ENCODE measurements at places on chromosomes 3 and 15.

DNA sequence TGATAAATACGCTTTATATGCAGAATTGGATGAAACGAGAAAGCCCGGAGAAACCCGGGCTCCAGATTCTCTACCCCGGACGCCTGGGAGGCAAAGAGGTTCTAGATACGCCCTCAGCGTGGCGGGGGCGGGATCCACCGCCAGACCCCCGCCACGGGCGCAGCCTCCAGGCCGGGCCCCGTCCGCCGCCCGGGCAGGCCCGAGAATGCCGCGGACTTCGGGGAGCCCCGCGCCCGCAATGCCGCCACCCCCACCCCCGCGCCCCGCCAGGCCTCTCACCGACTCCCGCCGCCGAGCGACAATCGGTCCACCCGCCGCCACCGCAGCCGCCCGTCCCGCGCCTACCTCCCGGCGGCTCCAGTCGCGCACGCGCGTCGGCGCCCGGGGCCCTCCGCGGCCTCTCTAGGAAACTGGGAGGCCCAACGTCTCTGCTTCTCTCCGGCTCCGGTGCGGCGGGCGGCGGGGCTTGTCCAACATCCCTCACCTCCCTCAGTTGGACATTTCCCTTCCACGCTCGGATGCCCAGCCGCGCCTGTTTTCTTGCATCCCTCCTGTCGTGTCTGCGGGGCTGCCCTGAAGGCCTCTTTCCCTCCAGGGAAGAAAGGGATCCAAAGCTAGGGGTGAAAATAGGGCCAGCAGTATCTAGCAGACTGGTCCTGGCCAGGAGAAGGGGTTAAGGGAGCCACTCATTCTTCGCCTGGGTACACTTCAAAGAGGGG lies at the start of gene ZNF445:
TSS of gene ZNF445 (minus strand) at position 359 of the 719 bp plus-strand sequence. CDS start 22,121 bp downstream, outside the sequence.
- peak; percentile 80 for DNase-seq

GRCh38 chr15:35555244-35555643 lies 9.3 kb upstream of the DPH6 start:
- DNase-seq: no peak

DNA sequence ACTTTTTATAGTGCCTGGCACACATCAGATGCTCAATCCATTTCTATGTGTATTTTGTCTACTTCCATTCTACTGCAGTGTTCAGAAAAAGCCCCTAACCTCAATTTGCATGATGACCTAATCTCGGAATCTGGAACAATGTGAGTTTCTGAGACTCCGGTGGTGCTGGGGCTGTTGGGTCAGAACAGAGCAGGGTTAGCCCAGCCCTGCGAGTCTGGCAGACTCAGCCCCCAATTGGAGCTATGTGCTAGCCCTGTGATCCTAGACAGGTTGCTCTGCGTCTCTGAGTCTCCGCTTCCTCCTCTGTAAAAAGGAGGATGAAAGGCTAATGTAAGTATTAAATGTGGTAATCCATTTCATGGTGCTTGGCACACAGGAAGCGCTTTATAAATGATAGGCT lies 95.0 kb upstream of the ICE2 start:
- no peak for DNase-seq

DNA sequence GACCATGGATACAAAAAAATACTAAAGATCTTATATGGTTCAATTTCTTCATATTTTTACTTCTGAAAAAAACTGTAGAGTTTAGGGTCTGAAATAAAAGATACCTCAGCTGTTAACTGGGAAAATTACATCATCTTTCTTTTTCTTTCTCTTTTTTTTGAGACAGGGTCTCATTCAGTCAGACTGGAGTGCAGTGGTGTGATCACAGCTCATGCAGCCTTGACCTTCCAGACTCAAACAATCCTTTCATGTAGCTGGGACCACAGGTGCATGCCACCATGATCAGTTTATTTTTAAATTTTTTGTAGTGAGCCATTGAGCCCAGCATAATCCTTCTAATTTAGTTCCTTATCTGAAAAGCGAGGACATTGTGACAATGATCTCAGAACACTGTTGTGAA lies 39.6 kb upstream of the TKT start:
- DNase-seq: no peak

DNA sequence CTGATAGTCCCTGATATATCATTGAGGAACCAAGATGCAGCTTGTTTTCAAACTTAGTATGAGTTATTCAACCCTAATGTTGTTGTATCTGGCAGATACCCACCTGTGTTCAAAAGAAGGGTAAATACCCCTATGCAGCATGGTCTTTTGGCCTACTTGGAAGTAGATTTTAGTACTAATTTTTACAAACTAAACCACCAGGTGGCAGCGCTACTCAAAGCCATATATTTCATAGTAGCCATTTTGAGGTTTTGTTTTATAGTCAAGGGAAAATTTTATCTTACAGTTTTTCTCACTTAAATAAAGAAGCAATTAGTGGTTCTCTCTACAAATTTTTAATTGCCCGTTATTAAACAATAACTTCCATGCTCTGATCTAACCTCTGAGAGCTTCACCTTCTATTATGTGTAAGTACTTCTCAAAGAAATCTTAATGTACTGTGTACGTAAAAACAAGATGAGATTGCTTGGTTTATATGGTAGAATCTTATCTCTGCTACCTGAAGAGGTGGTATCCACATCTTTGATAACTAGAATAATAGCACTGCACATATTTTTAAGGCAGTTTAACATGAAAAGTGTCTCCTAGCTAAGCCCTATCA lies 31.5 kb upstream of the MLF1 start:
- peak; percentile 72 for DNase-seq

DNA sequence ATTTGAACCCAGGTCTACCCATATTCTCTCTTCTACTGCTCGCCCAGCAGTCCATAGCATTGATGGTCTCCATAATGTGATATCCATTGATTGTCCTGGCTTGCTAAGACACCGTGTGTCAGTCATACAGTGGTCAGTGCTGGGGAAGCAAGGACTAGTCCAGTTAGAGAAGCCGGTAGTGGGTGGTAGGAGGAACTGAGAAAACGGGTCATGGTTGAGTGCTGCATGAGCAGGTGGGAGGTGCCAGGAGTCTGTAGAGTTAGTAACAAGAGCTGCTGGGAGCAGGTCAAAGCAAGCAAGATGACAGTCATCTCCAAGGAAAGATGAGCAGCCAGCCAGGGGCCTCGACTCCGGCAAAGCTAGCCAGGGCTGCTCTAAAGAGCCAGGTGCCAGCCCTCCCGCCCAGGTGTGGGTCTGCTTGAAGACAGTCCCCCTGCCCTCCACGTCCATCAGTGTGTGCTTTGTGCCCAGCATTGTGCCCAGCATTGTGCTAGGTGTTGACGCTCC lies 29.5 kb upstream of the USP3 start:
- peak; percentile 7 for DNase-seq

DNA sequence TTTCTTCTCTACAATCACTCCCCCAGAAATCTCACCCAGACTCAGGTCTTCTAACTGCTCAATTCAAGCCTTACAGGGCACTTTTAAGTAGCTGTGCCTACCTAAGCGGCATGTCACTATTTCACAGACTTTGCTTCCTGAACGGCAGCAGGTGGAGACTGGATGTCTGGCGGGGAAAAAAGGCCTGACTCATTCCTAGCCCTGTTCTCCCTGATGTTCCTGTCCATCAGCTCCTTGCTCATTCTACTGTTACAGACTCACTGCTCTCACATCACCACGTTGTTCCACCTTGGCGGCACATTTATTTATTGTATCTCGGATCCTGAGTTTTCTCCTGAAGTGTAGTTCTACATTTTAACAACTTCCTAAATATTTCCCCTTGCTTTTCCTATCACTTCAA lies 52.6 kb upstream of the ATP11B start:
- no peak for DNase-seq

DNA sequence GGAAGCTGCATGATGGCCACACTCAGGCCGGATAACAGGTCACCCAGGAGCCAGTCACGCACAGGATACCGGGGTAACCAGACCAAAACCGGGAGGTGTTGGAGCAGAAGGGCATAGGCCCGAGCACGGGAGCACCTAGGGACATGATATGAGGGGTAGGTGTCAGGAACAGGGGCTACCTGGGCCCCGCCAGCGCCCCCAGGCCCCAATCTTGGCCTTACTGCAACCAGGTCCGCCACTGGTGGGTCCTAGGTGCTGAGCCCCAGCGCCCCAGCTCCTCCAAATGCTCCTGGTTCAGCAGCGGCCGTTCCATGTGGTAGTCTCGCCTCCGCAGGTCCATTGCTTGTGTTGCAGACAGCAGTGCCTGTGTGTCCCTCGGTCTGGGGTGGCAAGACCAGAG lies 2.0 kb downstream of the SLC26A6 start:
- no peak for DNase-seq

DNA sequence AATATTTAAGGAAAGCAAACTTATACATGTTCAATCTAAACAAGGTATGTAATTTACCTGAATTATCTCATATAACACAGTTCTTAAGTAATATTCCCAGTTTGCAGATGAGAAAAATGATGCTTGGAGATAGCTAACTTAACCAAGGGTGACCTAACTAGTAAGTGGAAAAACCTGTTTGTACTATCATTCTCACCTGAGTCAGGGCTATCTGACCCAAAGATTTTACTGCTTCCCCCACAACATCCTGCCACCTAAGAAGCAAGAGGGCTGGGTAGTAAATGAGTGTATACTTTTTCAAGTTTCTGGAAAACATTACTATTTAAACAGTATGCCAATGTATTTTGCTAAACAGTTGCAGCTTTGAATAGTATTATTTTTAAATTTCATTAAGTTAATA lies 10.6 kb downstream of the TP63 start:
- no peak for DNase-seq

- no peak for DNase-seq
Measured at GRCh38 chr3:188240189-188240981, 86.4 kb downstream of the LPP start.

- no peak for DNase-seq
Measured at GRCh38 chr15:53209396-53210042, 419.4 kb upstream of the ONECUT1 start.

GRCh38 chr3:156834962-156835535 lies 8.9 kb downstream of the LEKR1 start:
- DNase-seq: no peak

- peak; percentile 43 for DNase-seq
Measured at GRCh38 chr3:42803414-42804105, 730 bp downstream of the HIGD1A start.

GRCh38 chr15:101669744-101670143 lies 17.6 kb upstream of the TM2D3 start:
- DNase-seq: no peak

DNA sequence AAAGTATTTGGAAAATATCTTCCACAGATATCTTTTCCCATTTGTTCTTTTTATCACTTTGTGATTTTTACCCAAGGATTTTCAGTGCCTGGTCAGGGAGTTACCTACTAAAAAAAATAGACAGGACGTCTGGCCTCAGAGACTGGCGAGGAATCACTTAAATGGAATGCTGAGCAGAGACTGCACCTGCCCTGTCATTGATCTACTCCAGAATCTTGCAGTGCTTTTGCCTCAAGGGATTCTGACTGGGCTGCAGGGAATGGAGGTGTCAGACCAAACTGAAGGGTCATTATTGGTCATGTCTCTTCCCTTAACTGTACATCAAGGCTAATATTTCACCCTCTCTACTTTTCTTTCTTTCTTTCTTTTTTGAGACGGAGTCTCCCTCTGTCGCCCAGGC lies 12.1 kb upstream of the RYR3 start:
- no peak for DNase-seq

DNA sequence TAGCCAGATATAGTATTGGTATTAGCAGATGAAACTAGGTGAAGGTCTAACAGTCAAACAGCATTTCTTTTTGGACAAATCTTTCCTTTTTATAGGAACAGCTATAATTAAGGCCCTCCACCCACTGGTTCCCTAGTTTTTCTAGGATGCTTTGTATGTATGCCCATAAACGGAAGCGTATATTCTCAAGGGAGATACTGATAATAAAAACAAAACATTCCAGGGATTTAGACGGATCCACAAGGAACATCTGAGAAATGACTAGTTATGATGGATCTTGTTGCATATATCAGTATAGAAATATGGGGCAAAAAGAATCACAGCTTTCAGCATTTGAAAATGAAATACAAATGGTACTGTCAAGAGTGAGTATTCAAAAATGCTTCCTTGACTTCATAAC lies 22.5 kb downstream of the LRRC28 start:
- DNase-seq: no peak

DNA sequence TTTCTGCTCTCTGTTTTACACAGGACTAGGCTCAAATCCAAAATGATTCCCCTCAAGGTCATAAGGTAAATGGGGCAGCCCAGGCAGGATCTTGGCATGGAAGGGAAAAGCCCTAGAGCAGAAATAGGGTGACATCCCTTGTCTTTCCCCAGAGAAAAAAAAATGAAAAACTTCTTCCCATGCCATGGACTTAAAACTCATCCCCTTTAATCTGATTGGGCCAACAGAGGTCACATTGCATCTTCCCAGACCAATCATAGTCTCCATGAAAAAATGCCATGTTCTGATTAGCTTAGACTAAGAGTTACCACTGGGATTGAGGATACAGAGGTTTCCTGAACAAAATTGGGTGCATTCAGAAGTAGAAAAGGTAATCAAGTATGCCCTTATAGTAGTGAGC lies 241.3 kb upstream of the LRTM1 start:
- no peak for DNase-seq

GRCh38 chr15:69843276-69843899 lies 254.3 kb downstream of the TLE3 start:
- DNase-seq: no peak

GRCh38 chr3:12194669-12195161 lies 36.0 kb upstream of the TIMP4 start:
- no peak for DNase-seq

DNA sequence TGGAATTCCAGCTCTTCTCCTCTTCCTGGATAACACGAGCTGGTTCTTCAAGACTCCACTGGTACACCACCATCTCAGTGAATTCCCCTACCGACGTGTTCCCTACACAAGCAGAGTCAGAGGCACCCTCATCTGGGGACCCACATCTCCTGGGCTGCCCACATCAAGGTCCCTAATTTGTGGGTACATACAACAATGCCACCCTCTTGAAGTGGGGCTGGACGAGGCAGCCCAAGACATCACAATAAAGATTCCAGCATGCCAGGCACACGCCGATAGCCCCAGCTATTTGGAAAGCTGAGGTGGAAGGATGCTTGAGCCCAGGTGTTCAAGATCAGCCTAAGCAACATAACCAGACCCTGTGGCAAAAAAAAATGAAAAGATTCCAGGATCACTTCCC lies 221.2 kb upstream of the LINGO1 start:
- no peak for DNase-seq

GRCh38 chr3:34053626-34054025 lies 255.2 kb downstream of the PDCD6IP start:
- DNase-seq: no peak

GRCh38 chr3:114179575-114179974 lies 723 bp upstream of the DRD3 start:
- DNase-seq: peak; percentile 24

GRCh38 chr3:16606398-16606797 lies 1.2 kb upstream of the DAZL start:
- peak; percentile 9 for DNase-seq

GRCh38 chr15:52306270-52306669 lies 10.7 kb upstream of the MYO5C start:
- peak; percentile 35 for DNase-seq
